ENCODE measurements at places on chromosomes 6 and 20.

DNA sequence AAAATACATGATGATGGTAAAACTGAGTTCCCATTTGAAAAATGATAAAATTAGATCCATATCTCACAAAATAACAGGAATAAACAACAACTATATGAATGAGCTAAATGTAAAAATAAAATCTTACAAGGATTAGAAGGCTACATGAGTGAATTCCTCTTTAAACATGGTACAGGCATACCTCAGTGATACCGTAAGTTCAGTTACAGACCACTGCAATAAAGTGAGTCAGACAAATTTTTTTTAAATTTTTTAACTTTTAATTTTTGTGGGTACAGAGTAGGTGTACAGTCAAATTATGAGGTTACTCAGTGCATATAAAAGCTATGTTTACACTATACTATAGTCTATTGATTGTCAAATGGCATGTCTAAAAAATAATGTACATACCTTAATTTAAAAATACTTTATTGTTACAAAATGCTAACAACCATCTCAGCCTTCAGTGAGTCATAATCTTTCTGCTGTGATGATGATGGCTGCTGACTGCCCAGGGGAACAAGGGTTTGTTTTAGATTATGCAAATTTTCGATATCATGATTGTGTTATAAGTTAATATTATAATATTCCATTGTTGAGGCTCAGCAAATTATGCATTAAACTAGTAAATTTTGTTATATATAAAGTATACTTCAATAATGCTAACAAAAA lies 222.8 kb upstream of the RUNX2 start:
- DNase-seq, result no peak

GRCh38 chr20:57092112-57092899 lies 174.1 kb downstream of the BMP7 start:
- peak; percentile 32 for DNase-seq

DNA sequence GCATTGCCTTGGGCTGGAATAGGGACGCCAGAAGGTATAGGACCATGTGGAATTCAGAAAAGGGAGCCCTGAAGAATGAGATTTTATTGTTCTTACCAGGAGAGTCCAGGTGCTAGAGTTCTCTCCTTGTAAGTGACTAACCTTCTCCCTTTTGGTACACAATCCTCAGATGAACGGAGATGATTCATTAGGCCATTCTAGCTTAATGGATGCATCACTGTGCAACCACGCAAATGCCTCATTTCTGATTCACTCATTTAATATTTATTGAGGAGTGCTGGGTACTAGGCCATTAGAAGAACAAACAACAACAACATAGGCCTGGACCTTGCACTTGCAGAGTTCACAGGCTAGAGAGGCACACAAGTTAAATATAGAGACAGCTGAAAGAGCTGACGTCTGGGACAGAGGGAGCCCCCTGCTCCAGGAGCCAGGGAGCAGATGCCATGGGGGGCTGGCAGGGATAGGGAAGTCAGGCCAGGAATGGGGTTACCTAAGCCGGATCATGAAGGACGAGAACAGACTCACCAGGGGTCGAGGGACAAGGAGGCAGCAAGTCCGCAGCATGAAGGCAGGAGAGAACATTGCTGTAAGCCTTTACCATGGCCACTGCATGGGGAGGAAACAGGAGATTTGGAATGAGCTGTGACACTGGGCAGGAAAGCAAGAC lies 179.5 kb upstream of the AKAP12 start:
- no peak for DNase-seq

- DNase-seq, result no peak
Observed at GRCh38 chr20:38610521-38610920, 8.9 kb downstream of the ARHGAP40 start.

GRCh38 chr20:1900321-1900801 lies 5.2 kb downstream of the SIRPA start:
- no peak for DNase-seq

- DNase-seq, result no peak
Observed at GRCh38 chr20:63978319-63979228, 868 bp downstream of the SAMD10 start.

- DNase-seq, result no peak
Observed at GRCh38 chr6:129555206-129555832, 154.7 kb downstream of the ARHGAP18 start.

DNA sequence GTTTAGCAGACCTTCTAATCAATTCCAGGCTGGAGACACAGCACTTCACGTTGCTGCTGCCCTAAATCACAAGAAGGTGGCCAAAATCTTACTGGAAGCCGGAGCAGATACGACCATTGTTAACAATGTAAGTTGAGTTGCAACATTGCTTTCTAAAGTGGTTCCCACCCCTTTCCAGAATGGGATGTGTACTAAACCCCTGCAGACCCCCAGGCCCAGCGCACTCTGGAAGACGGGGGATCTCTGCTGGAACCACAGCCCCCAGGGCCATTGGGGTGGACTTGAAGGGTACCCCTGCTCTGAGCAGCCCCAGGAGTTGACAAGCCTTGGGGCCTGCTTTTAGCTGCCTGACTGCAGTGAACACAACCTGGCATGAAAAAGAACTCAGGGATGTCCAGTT lies 22.0 kb downstream of the LYRM2 start:
- DNase-seq, result no peak

DNA sequence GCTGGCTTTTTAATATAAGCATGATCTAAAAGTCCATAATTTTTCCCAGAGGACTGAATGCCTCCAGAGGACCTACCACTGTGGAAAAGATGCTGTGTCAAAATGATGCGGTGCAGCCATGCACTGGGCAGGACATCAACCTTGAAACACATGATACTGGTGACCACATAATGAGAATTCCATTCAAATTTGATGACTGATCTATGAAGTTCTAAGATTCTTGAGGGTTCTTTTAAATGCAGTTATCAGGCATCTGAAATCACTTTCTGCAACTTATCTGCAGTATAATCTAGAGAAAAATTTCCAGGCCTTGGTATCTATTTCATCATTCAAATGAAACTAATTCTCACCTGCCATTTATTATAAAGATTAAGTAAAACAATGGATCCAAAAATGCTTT lies 15.0 kb upstream of the MARCKS start:
- DNase-seq, result no peak

GRCh38 chr6:35165630-35166071 lies 24.5 kb upstream of the TCP11 start:
- no peak for DNase-seq

DNA sequence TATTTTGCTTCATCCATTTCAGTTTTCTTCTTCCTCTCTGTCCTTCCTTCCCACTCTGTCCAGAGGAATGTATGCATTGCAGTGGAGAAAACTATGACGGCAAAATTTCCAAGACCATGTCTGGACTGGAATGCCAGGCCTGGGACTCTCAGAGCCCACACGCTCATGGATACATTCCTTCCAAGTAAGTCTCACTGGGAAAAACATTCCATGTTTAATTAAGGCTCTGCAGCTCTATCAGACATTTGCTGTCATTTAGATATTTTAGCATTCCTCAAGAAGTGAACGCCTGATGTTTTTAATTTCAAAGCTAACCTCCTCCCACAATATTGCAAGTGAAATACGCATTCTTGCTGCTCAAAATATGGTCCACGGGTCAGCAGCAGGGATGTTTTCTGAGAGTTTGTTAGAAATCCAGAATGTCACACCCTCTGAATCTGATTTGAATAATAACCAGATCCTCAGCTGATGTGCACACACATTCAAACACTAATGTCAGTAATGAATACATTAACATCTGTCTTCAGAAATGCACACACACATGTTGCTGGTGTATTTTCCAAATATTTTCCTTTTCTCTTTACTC lies 12.8 kb downstream of the PLG start:
- DNase-seq, result no peak

DNA sequence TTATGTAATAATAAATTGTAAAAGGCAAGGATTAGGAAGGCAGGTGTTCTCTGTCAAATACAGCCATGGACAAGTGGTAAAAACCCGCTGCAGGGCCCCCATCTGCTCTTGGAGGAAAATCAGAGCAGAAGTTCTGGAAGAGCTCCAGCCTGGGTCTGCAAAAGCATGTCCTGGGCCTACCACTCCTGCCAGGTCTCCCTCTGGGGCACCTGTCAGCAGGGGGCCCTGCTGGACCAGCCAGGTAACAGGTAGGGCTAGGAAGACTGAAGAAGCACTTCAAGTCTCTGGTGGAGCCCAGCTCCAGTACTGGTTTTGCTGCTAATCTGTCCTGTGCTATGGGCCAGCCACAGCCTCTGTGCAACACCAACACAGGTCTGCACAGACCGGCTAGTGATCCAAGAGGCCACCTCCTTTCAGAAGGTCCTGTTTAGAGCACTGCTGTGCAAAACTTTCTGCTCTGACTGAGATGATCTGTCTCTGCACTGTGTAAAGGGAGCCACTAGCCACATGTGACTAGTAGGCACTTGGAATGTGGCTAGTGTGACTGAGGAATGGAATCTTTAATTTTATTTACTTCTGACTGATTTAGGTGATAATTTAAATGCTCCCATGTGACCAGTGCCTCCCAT lies 30.2 kb downstream of the RRBP1 start:
- peak; percentile 5 for DNase-seq

DNA sequence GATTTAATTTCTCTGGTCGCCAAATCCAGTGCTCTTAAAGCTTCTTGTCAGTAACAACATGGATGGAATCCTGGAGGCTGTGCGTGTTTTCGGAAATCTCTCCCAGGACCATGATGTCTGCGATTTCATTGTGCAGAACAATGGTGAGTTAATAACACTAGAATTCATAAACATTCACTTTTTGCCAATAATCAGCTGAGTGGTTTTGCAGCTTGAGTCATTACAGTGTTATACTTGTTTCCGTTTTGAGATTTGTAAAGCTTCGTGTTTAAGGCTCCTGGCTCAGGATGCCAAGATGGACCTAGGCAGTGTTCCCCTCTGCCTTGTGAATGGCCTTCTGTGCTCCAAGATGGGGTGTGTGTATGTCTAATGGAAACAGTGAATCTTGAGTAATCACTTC lies 113.8 kb downstream of the ARMC2 start:
- no peak for DNase-seq

GRCh38 chr20:12037521-12037920 lies 119.8 kb downstream of the BTBD3 start:
- no peak for DNase-seq

GRCh38 chr6:79461205-79461604 lies 76.0 kb downstream of the LCA5 start:
- no peak for DNase-seq

DNA sequence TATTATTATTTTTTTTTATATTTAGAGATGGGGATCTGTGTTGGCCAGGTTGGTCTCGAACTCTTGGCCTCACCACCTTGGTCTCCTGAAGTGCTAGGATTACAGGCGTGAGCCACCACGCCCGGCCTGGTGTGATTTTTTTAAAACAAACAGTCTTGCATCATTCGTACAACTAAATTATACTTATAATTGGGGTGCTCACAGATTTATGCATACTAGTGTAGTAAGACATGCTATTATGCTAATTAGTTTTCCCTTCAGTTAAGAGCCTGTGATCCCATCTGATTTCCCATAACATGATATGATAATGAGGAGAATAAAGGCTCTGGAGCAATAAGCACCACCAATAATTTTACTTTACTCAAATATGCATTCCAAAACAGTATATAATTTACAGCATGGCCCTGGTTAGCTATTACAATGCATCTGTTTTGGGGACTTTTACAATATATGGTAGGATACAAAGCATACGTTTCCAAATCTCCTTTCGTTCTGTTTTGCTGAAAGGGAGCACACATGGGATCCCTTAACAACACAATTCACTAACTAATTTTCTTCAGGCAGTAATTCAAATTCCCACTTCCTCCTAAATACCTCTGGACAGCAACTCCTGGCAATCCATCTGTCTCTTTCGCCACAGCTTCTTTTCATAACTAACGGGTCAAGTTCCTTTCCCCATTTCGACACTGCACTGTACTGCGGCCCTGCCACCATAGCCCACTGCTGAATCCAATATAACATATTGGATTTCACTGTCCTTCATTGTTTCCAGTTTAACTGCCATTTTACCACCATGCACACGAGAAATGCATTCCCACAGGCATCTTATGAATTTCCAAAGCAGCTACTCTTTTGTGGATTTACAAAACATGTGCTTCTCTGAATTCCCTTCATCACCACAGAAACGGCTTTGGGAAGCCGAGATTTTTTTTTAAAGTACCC lies 1.7 kb downstream of the NUDT3 start:
- DNase-seq, result no peak

GRCh38 chr6:152952866-152953509 lies 29.9 kb downstream of the FBXO5 start:
- DNase-seq, result no peak
